Hepatic stellate cell (primary cell): ENCODE measurements at places on chromosomes 6 and 20.

DNA sequence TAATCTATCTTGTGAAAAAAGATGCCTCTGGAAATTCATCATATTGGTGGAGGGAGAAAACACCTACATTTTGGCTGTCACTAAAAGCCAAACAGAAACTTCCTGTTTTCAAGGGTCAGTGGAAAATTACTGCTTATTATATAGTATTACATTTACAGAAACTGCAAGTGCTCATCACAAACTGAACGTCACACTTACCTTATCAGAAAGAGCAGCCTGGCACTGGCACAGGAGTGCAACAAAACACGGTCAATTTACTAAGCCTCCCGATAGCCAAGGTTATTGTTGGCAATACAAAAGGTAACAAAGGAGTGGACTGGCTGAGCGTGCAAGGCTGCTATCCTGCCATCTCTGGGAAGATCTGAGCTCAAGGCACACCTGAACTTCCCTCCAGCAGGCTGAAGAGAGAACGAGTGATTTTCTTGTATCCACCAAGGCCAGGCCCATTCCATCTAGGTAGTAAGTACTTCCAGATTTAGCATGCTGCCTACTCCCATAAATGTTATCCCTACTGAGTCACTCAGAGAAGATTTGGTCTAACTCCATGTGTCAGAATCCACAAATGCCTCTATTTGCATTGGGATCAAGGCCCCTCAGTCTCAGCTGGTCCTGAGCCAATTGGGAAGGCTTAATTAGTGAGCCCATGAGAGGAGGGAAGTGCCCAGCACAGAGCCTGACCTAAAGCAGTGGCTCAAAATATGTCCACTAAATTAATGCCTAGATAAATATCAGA lies 399.8 kb downstream of the BTBD9 start:
- peak; percentile 32 for DNase-seq

DNA sequence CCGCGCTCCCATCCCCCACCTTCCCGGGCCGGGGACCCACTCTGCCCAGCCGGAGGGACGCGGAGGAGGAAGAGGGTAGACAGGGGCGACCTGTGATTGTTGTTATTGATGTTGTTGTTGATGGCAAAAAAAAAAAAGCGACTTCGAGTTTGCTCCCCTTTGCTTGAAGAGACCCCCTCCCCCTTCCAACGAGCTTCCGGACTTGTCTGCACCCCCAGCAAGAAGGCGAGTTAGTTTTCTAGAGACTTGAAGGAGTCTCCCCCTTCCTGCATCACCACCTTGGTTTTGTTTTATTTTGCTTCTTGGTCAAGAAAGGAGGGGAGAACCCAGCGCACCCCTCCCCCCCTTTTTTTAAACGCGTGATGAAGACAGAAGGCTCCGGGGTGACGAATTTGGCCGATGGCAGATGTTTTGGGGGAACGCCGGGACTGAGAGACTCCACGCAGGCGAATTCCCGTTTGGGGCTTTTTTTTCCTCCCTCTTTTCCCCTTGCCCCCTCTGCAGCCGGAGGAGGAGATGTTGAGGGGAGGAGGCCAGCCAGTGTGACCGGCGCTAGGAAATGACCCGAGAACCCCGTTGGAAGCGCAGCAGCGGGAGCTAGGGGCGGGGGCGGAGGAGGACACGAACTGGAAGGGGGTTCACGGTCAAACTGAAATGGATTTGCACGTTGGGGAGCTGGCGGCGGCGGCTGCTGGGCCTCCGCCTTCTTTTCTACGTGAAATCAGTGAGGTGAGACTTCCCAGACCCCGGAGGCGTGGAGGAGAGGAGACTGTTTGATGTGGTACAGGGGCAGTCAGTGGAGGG lies 2.8 kb downstream of the SOX4 start:
- DNase-seq, result peak; percentile 55

- no peak for DNase-seq
Measured at GRCh38 chr6:101444717-101445116, 51.2 kb downstream of the GRIK2 start.

DNA sequence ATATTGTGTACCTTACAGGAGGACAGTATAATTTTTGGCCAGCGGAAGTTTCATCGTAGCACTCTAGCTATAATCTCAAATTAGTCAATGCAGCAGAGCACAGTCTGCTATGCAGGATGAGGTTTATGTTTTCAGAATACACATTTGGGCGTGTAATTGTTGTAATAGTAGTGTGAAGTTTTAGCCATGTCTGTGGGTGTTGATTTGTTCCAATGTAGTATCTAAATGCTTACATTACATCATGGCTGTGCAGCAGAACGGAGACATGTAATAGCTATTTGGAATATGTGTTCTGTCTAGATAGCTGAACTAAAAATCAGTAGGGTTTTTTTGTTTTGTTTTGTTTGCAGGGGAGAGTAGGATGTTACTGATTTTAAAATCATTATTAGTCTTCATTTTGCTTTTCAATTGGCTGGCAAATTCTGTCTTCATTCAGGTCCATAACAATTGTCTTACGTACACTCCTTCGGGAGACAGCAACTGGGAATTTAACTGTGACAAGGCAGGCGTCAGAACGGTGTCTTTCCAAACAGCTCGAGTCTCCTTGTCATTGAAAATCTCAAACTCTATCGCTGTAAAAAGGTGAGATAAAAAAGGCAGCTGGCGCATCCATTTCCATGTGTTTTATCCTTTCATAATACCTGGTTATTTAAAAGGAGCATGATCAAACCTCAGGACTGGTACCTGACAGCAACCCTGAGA lies 65.1 kb upstream of the CDH4 start:
- DNase-seq, result no peak

GRCh38 chr20:4081421-4081820 lies 66.1 kb upstream of the RNF24 start:
- no peak for DNase-seq

- no peak for DNase-seq
Measured at GRCh38 chr6:168756009-168756634, 315.1 kb downstream of the SMOC2 start.

- DNase-seq, result no peak
Measured at GRCh38 chr6:46312654-46313053, 141.9 kb upstream of the ENPP5 start.

DNA sequence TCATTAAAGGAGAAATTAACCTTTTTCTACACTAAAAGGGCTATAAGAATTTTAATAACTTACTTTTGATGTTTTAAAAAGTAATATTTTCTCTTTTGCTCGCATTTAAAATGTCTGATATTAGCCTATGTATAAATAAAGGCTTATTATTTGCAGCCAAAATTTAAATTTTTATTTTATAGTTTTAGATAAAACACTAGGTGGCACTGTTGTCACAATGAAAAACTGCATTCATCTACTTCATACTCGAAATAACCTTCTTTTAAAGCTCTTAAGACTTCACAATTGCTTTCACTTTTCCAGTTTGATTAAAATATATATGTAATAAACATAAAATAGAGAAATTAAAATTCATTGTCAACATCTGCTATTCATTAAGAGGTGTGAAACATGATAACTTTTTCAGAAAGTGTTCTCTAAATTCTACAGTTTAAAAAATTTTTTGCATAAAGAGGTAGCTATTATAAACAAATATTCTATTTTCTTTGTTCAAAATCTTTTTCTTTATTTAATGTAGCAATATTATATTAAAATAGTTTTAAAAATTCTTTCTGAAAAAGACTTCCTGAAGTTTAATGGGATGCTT lies 78.8 kb upstream of the DEFB112 start:
- DNase-seq, result no peak

GRCh38 chr6:31815025-31815838 lies at the start of the genes HSPA1A and HSPA1L:
Gene HSPA1A, plus strand, starts transcription at chr6:31815543. Its CDS starts 214 bp downstream, at chr6:31815757.
Gene HSPA1L, minus strand, starts transcription at chr6:31815283. Its CDS starts 3,311 bp downstream, at chr6:31811972.
- peak; percentile 99 for DNase-seq

DNA sequence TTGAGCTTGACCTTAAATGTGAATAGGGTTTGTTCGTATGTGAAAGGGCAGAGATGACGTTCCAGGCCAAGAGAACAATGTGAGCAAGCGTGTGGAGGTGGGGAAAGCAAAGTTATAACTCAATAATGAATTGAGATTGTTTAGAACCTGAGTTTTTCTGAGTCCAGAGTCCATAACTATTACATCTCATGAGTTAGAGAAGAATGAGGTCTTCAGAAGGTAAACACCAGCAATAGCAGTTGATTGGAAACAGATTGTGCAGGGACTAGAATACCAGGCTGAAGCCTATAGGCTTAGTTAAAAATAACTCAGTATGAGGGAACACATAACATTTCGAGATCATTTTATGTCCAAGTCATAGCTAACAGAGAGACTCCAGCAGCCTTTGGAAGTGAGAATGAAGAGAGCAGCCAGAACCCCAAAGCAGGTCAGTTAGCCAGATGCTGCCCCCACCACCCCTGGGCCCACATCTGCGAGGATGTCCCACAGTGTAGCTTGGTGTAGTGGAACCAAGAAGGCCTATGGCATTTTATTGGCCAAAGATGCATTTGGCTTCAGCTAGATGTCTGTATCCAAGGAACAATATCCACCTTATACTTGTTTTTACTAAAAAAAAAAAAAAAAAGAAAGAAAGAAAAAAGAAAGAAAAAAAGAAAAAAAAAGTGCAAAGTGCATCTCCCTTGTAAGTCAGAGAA lies 121.7 kb downstream of the TNFRSF21 start:
- DNase-seq, result no peak

DNA sequence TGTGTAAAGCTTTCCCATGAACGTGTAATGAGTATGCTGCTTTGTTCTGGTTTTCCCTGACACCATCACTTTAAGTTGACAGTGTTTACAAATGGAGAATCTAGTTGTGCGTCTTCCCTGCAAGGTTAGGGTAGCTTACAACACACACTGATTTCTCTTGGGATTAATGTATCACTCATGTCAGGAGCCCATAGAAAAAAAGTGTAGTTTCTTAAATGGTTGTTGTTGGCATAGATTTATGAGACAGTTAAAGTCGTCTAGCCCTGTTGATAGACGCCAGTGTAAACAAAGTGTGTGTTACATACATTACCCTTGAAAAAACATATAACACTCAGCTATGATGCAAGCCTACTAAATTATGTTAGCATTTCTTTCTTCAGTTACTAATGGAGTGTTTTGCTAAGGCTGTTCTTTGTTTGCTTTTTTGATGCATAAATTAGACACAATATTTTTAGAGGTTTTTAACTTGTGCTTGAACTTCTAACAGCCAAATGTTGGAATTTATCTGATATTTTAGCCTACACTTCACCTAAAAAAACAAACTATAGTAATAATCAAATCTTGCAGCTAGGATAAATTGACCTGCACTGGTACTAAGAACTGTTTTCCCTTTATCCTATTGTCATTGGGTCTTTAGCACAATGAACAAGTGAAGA lies 88.6 kb downstream of the RNF217 start:
- no peak for DNase-seq

GRCh38 chr6:42762426-42762859 lies 16.5 kb upstream of the TBCC start:
- DNase-seq, result no peak

- no peak for DNase-seq
Measured at GRCh38 chr6:153062516-153062915, 60.0 kb upstream of the MTRF1L start.

GRCh38 chr6:147468634-147469033 lies 39.9 kb upstream of the SAMD5 start:
- no peak for DNase-seq

GRCh38 chr6:42378536-42378935 lies 73.2 kb downstream of the TRERF1 start:
- no peak for DNase-seq

DNA sequence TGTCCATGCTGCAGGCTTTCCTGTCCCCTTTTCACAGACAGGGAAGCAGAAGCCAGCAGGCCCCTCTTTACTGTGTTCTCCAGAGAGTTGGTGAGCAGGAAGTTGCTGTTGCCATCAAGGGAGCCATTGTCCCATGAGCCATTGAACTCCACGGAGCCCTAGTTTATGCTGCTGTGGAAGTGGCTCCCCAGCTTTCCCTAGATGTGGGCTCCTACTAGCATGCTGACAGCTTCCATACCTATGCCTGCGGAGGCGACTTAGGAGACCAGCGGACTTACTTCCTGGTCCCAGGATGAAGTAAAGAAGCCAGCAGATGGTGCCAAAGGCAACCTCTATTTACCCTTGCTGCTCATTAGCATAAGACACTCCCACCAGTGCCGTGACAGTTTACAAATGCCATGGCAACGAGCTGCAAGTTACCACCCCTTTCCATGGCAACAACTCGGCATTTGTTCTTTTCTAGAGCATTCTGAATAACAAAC lies 30.8 kb upstream of the FKBP1A start:
- DNase-seq, result no peak
